Stimulated activated naive B cell treated with anti-CD40 and anti-IgM and Interleukin-4, amounts not matched to agents 10 μg/mL and 1 μg/mL and 100 μg/mL, for 72 hours (primary cell): ENCODE measurements at places on chromosomes 2 and 18.

GRCh38 chr2:54630858-54631497, 92.5 kb upstream of the EML6 start:
- DNase-seq = no peak

DNA sequence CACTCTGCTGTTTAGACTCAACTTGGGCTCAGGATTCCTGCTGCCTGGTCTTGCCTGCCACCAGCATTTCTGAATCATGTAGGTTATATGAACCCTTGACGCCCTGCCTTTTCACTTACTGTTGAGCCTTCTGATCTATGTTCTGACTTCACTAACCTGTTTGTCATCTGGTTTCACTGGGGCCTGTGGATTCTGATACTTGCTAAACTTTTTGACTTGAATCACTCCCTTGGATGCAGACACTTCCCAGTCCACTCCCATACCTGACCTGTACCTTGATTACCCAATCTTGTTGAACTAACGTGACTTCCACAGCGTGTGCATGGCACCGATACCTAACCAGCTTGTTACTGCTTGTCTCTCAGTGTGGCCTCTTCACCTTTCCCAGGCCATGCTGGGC, 35.6 kb upstream of the SPAG16 start:
- DNase-seq = no peak

DNA sequence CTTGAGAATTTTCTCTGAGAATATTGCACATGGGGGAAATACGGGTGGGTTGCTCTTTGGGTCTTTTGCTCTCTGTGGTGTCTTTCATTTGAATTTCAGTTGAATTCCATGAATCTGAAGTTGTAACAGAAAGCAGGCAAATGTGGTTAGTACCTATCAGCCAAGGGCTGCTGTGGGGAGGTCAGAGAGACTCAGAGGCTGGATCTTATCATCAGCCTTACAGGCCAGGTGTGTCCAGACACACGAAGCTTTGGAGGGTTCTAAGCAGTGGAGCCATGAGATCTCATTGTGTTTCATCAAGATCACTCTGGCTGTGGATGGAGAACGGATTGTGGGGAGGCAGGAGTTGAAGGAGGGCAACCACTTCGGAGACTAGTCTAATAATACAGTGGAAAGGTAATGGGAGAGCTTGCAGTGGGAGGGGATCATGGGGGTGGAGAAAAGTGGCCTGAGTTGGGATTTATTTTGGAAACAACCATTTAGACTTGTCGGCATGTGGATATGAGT, 68.1 kb downstream of the GNAL start:
- no peak for DNase-seq

DNA sequence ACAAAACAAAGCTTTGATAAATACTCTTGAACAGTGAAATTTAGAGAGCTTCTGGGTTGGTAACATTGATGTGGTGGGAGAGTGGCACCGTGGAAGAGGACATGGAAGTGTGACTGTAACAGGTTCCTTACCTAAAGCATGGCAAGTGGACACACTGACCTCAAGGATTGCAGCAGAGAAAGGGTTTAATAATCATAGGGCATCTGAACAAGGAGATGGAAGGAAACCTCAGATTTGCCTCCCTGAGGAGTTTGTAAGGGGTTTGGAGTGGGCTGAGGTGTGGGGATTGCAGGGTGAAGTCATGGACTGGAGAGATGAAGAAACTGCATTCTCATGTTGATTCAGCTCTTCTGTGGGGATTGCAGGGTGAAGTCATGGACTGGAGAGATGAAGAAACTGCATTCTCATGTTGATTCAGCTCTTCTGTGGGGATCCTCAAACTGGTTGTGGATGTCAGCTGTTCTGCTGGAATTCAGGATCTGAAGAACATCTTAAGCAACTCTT, 83.8 kb upstream of the TLK1 start:
- no peak for DNase-seq

DNA sequence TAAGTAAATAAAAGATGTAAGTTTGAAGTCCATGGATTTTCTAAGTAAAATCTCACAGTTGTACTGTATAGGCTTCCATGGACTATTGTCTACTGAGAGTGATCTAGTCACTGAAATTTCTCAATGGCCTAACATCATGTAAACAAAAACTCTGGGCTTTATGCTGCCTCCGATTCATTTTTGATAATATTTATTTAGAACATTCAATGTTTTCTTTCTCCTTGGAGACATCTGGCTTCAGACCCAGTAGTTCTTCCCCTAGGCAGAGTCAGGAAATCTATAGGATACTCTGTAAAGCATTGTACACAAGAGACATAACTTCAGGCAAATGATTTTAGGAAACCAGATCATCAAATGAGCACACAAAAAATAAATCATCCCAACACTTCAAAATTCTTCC, 1208.6 kb upstream of the ZEB2 start:
- DNase-seq = no peak
